ENCODE measurements at places on chromosomes 2 and 18. TPM values are rescaled to one million over a fixed set of nuclear protein-coding genes. Genes with fewer than 3 reads are reported as not detected.

DNA sequence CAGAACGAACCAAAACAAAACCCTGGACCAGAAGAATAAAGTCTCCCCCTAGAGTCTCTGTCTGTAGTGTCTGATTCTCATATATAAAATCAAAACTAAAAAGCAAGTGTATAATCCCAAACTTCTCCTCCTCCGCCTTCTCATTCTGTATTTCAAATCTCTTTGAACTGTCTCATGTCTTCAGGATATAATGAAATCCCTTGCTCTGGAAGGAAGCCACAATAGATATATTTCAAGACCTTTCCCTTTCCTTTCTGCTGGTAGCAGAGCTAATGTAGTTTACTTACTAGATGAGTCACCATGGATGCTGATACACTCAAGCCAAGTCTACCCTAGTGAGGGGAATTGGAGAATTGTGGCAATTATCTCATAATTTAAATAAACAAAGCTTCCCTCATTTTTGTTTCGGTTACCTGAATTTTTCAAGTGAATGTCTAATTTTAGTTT lies 33.5 kb upstream of the CCDC93 start:
- no peaks in the 10 kb centered on the region for H3K27me3 ChIP-seq
- no peak overlapping the region for H3K27ac ChIP-seq
- peak; percentile 10 for DNase-seq
- H3K4me1 ChIP-seq = no peaks in the 10 kb centered on the region
- no peaks in the 10 kb centered on the region for H3K36me3 ChIP-seq

DNA sequence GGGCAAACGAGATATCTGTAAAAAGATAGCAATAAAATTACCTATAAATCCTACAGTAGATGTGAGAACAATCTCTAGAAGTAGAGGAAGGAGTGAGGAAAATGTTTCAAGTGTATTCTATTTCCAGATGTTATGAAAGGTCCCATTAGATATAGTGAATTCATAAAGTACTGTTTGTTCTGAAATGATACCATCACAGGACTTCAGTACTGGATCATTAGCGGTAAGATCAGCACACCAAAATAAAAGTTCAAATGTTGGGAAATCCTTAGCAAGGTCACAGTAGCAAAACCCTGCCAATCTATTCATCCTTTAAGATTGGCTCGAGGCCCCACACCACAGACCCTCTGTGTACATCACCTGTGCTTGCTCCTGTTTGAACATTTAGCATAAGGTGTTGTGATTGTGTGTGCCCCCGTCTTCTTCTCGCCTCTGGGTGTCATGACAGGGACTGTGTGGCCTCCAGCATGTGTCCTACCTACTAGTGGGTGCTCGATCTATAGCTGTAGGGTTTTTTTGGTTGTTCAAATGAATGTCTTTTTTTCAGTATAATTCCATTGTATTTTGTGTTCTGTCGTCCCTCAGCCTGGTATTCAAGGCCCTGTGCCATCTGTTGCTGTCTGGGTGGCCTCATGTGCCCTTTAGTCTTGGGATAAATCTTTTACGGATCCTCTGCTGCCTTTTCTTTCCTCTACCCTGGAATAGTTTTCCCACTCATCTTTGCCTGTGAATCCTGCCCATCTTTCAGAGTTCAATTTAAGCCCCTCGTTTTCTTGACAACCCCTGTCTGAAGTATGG lies 9.1 kb downstream of the MFSD6 start:
- H3K27me3 ChIP-seq = no peaks in the 10 kb centered on the region
- no peak overlapping the region for H3K27ac ChIP-seq
- H3K4me1 ChIP-seq = no peaks in the 10 kb centered on the region
- DNase-seq = no peak

GRCh38 chr2:55223958-55224760 lies 7.9 kb downstream of the CLHC1 start:
- peaks cover 14% of the 10 kb centered on the region for H3K36me3 ChIP-seq
- DNase-seq = peak; percentile 15
- no peaks in the 10 kb centered on the region for H3K27me3 ChIP-seq
- H3K4me3 ChIP-seq = peak overlapping the region; percentile 59

GRCh38 chr2:159089543-159089942 lies 121.1 kb downstream of the TANC1 start:
- H3K36me3 ChIP-seq = no peaks in the 10 kb centered on the region
- no peaks in the 10 kb centered on the region for H3K27me3 ChIP-seq
- no peak overlapping the region for H3K27ac ChIP-seq
- H3K4me1 ChIP-seq = peaks cover 19% of the 10 kb centered on the region

DNA sequence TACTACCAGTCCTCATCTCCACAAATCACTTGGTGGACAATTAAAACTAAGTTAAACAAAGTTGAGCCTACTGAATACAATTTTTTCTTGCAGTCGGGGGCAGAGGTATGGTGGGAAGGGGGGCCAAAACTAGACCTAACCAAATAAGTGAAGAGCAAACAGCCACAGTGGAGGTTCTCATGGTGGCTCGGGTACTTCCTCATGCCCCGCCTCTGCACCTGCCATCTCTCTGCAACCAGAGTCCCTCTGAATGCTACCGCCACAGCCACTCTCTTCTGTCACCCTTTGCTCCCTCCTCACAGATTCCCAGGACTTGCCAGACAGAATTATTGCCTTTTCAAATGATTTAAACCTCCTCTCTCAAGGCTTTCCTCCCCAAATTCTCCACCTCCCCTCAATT lies 204.2 kb downstream of the TMEM247 start:
- no peak overlapping the region for H3K27ac ChIP-seq
- H3K4me3 ChIP-seq = no peak overlapping the region
- no peaks in the 10 kb centered on the region for H3K27me3 ChIP-seq
- no peak for DNase-seq

DNA sequence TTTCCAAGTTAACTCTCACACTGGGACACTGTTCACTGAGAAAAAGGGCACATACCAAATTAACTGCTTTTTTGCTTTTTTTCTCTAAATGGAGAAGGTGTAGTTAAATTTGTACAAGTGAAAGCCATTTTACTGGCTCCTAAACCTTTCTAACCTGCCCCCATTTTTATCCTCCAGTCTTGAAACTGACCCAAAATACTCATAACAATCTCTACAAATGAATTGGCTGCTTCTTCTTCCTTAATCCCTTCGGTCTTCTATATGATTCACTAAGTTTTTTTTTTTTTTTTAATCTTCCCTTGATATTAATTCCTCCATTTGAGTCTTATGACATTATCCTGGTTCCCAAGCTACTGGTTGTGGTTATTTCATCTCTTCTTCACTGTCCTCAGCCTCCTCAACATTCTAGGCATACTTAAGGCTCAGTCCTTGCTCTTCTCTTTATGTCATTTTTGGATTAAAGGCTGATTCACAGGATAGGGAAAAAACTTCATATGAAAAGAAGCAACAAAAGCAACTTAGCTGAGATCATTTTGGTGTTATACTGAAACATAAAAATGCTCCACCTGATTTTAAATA lies 19.8 kb downstream of the ORC2 start:
- no peaks in the 10 kb centered on the region for H3K4me1 ChIP-seq
- H3K4me3 ChIP-seq = no peak overlapping the region
- no peak overlapping the region for H3K27ac ChIP-seq
- no peak for DNase-seq
- peaks cover 7% of the 10 kb centered on the region for H3K36me3 ChIP-seq
- H3K27me3 ChIP-seq = no peaks in the 10 kb centered on the region

DNA sequence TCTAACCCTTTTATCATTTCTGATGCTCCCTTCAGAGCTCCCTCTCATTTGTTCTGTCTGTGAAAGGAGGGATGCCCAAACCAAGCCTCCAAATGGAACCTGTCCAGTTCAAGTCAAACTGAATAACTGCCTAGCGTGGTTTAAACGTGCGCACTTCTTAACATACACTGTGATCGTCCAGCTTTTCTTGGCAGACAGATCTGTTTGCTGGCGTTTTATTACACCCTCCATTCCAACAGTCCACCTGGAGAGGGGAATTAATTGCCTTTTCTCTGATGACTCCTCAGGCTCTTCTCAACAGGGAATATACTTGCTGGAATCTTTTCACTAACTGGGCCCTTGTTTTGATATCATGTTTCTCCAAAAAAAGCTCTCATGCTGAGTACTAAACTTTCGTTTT lies 379.2 kb upstream of the POU3F3 start:
- H3K36me3 ChIP-seq = no peaks in the 10 kb centered on the region
- peak; percentile 38 for DNase-seq
- H3K27ac ChIP-seq = no peak overlapping the region
- H3K4me3 ChIP-seq = no peak overlapping the region
- no peaks in the 10 kb centered on the region for H3K27me3 ChIP-seq
- peaks cover 2% of the 10 kb centered on the region for H3K4me1 ChIP-seq

DNA sequence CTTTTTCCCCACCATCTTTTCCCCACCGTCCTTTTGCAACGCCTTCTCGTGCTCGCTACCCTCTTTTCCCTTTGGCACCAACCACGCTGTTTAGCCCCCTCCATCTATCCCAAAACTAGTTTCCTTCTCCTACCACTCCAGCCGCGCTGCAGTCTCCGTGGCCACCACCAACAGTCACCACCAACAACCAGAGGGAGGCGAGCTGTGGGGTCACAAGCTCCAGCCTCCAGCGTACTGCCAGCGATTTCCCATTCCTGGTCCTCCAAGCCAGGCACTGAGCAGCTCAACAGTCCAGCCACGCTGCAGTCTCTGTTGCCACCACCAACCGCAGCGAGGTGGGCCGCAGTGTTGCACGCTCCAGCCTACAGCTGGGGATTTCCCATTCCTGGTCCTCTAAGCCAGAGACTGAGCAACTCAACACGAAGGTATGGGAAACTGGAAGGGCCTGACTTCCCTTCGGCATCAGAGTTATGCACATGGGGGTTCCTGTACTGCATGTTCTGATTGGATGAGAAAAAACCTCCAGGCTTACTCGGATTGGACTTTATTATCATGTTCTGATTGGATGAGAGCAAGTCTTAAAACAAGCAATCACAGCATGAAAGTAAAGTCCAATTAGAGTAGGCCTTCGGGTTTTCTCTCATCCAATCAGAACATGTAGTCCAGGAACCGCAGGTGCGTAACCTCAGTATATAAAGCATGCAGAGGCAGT lies 42.3 kb upstream of the IMP4 start:
- H3K36me3 ChIP-seq = no peaks in the 10 kb centered on the region
- DNase-seq = no peak
- no peak overlapping the region for H3K4me3 ChIP-seq

- H3K36me3 ChIP-seq = no peaks in the 10 kb centered on the region
- H3K27ac ChIP-seq = no peak overlapping the region
- H3K4me1 ChIP-seq = no peaks in the 10 kb centered on the region
- H3K4me3 ChIP-seq = no peak overlapping the region
Observed at GRCh38 chr2:239883326-239884050, 141.7 kb downstream of the NDUFA10 start.

- H3K4me3 ChIP-seq = no peak overlapping the region
- H3K27me3 ChIP-seq = no peaks in the 10 kb centered on the region
- H3K4me1 ChIP-seq = no peaks in the 10 kb centered on the region
- no peak overlapping the region for H3K27ac ChIP-seq
Observed at GRCh38 chr2:29240601-29241000, 125.4 kb downstream of the CLIP4 start.

DNA sequence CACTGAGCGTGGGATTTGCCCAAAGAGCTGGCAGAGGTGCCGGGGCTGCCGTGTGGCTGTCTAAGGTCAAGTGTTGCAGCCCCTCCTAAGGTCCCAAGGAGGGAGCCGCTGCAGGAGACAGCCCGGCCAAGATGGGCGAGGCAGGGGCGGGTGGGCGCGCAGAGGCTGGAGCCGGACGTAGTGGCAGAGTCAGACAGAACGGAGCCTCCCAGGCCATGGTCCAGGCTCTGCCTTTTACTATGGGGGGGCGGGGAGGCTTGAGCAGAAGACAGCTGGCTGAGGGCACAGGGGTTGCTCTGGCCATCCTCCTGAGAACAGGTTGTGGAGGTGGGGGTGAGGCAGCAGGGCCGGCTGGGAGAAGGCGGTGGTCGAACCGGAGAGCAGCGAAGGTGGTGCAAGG lies 27.5 kb upstream of the PRLH start:
- no peak overlapping the region for H3K27ac ChIP-seq
- no peaks in the 10 kb centered on the region for H3K27me3 ChIP-seq
- H3K4me1 ChIP-seq = peaks cover 10% of the 10 kb centered on the region
- H3K36me3 ChIP-seq = no peaks in the 10 kb centered on the region
- no peak for DNase-seq

DNA sequence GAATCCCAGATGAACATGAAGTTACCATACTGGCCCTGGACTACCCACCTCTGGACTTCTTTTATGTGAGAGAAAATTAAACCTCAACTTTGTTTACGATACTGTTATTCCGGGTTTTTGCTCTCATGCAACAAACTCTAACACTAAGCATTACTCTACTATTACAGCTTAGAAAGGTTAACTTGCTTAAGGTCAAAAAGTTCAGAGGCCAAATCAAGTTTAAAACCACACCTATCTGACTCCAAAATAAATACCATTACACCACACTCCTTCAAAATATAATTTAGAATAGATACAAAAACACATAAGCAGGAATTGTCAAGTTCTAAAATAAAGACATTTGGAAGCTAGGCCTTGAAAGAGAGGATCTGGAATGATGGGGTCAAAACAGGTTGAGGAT lies 75.0 kb downstream of the DTNB start:
- no peaks in the 10 kb centered on the region for H3K27me3 ChIP-seq
- no peaks in the 10 kb centered on the region for H3K36me3 ChIP-seq
- H3K4me1 ChIP-seq = no peaks in the 10 kb centered on the region

DNA sequence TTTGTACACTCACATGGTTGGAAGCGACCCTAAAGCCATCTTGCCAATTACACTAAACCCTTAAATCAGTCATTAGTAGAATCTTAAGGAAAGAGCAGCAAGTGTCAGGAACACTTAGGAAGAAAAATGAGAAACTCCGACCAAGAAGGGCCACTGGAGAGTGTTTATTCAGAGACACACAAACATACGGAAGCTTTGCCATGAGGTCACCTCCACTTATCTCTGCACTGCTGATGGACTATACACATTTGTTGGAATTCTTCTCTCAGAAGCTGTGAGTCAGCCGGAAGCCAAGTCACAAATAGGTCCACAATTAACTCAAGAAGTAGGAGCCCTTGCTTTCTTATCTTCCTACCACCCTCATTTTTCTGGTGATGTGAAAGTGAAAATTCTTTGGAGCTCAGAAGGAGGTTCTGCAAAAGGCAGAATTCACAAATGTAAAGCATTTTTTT lies 21.6 kb downstream of the BMP10 start:
- H3K27me3 ChIP-seq = no peaks in the 10 kb centered on the region
- no peak overlapping the region for H3K4me3 ChIP-seq
- no peak overlapping the region for H3K27ac ChIP-seq
- DNase-seq = no peak
- no peaks in the 10 kb centered on the region for H3K4me1 ChIP-seq
- H3K36me3 ChIP-seq = no peaks in the 10 kb centered on the region

GRCh38 chr2:7639476-7639875 lies 722.3 kb downstream of the RNF144A start:
- H3K27ac ChIP-seq = no peak overlapping the region
- H3K4me3 ChIP-seq = no peak overlapping the region
- H3K27me3 ChIP-seq = peaks cover 2% of the 10 kb centered on the region
- no peaks in the 10 kb centered on the region for H3K36me3 ChIP-seq
- peak; percentile 35 for DNase-seq
- no peaks in the 10 kb centered on the region for H3K4me1 ChIP-seq

Gene SCYGR4
- polyA plus RNA-seq = not detected

Gene TRIM43
- polyA plus RNA-seq = not detected

Gene COLEC11
- 4.1 TPM for polyA plus RNA-seq

Gene CYP27A1
- polyA plus RNA-seq = 46.7 TPM

All from small intestine (tissue), 16 donors.